ENCODE measurements at places on chromosomes 13 and 19. TPM values are rescaled to one million over a fixed set of nuclear protein-coding genes. Genes with fewer than 3 reads are reported as not detected.

The ABCA7 gene
- 3.3 TPM for polyA plus RNA-seq

The ZSCAN5C gene
- polyA plus RNA-seq, result not detected

DNA sequence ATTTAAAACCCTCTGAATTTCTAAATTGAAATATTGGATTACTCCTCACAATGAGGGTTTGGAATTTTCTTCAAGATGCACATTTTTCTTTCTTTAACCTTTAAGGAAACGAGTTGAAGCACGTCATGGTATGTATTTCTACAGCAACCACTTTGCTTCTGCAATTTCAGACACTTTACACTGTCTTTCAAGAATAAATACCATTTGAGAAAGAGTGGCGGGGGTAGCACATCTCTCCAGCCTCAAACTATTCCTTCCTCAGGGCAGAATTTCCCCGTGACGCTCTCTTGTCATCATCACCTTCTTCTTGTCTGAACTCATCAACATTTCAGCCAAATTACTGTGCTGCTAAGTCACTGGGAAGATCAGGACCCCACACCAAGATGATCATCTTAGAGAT, 1073.4 kb downstream of the EFNB2 start:
- no peak for DNase-seq

DNA sequence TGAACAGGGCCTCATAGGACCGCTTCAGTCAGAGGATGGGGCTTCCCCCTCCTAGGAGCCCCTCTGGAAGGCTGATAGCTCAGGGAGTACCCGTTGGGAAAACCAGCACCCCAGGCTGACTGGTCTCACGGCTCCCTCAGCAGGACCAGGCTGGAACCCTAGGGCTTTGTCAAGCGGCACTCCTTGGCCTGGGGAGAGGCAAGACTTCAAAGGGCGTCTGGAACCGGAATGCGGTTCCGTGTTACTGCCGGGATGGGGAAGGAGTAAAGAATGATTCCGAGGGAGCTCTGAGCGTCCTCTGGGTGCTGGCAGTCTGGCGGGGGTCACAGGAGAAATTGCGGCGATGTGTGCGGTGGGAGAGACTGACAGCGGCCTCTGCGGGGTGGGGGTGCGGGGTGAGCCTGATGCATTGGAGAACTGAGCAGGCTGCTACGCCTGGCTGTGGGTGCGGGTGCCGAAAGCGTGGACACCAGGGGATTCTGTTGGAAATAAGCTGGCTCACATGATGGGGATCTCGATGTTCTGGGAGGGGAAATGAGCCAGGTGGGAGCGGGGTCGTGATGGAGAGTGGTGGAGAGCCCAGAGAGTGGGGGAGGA, 1.9 kb downstream of the COX6B2 start:
- no peak for DNase-seq

- DNase-seq, result no peak
These were observed 95.8 kb upstream of the MYCBP2 start for GRCh38 chr13:77422724-77423123.

DNA sequence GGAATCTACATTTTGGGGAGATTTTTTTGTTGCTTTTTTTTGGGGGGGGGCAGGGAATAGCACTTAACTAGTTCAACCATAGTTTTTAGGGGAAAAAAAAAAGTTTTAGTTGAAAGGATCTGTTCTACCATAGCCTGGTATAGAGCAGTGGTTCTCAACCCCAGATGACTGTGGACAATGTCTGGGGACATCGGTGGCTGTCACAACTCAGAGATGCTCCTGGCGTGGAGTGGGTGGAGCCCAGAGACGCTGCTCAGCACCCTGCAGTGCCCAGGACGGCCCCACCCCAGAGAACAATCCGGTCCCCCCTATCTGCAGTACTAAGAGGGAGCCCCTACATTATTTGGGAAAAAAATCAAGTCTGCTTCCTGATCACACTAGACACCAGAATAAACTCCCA, 8.3 kb downstream of the GNG7 start:
- no peak for DNase-seq

DNA sequence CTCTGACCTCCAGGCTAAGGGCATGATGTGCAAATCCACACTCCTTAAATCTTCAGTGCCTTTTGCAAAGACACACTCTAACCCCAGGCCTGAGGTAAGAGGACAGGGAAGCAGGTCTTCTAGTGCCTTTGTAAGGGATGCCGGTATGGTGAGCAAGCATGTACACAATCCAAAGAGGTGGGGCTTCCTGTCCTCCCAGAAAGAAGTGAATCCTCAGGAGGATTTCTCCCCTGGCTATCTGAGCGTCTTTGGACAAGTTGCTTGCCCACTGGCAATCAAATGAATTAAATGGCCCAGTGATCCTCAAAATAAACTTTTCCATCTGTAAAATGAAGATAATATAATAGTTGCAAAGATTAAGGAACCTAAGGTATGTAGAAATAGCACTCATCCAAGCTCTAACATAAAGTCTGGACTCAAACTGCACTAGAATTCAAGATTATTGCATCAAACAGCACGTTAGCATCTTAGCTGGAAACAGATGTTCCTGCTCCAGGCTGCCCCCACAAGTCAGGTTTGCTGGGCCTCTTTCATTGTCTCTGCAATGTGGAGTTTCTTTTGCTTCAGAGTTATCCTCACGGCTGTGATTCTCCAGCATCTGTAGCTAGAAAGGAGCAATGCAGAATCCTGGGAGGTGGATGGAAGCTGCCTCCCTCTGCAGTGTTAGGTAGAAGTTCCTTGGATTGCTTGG, 249.6 kb downstream of the TSHZ3 start:
- DNase-seq, result no peak

Data from IMR-90 (cell line).